Suppressor macrophage treated with lipopolysaccharide for 4 hours (primary cell): ENCODE measurements at places on chromosomes 5 and 9.
A peak's percentile ranks its signal among the peaks of the same experiment; 100 is the strongest.

- DNase-seq, result no peak
Measured at GRCh38 chr9:71755869-71756268, 12.4 kb downstream of the CEMIP2 start.

GRCh38 chr5:15010936-15011335 lies 139.4 kb upstream of the ANKH start:
- DNase-seq, result no peak

DNA sequence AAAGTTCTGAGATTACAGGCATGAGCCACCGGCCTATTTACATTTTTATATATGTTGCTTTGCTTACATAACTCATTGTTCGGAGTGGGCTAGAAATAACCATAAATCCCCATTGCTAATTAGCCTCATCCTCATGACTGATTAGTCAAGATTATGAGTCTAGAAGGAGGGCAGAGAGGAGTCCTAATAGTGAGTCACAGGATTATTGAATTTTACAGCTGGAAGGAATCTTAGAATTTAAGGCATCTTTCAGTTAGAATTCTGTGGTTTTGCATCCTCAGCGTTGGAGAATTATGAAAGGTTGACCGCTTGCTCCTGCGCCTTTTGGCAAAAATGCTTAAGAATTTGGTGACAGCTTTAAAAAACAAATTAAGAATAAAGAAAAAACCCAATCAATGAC lies 2.6 kb upstream of the PBX3 start:
- DNase-seq, result no peak

DNA sequence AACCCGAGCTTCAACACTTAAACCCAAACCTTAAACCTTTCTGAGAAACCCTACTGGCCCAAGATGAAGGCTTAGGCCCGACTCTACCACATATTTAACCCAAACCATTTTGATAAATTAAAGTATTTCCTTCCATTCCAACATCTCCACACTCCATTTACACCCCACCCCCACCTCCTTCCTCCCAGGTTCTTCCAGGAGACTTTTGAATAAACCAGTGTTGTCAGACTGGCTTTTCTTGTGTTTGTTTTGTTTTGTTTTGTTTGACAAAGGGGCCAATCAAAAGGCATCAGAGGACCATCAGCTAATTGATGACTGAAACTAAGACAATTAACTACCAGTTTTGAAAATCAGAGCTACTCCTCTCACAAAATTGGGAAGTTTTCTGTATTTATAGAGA lies 4.6 kb upstream of the ZNF608 start:
- DNase-seq, result no peak

GRCh38 chr9:110919050-110919435 lies 119.2 kb downstream of the LPAR1 start:
- DNase-seq, result no peak

DNA sequence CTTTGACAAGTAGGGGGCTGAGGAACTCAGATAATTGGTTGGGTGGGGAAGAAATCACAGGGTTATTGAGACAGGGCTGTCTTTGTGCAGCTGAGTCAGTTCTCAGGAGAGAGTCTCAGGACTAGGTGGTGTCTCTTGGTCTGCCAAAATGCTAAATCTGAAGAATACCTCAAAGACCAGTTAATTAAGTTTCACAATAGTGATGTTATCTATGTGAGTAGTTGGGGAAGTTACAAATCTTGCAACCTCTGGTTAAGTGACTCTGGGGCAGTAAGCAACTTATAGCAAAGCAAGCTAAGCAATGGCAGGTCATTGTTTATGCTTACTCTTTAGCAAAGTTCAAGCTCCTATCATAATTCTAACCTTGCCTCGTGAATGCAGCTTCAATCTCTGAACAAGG lies 53.6 kb downstream of the GIN1 start:
- DNase-seq, result no peak

GRCh38 chr5:113255579-113256386 lies 179.0 kb downstream of the TSSK1B start:
- DNase-seq, result no peak

DNA sequence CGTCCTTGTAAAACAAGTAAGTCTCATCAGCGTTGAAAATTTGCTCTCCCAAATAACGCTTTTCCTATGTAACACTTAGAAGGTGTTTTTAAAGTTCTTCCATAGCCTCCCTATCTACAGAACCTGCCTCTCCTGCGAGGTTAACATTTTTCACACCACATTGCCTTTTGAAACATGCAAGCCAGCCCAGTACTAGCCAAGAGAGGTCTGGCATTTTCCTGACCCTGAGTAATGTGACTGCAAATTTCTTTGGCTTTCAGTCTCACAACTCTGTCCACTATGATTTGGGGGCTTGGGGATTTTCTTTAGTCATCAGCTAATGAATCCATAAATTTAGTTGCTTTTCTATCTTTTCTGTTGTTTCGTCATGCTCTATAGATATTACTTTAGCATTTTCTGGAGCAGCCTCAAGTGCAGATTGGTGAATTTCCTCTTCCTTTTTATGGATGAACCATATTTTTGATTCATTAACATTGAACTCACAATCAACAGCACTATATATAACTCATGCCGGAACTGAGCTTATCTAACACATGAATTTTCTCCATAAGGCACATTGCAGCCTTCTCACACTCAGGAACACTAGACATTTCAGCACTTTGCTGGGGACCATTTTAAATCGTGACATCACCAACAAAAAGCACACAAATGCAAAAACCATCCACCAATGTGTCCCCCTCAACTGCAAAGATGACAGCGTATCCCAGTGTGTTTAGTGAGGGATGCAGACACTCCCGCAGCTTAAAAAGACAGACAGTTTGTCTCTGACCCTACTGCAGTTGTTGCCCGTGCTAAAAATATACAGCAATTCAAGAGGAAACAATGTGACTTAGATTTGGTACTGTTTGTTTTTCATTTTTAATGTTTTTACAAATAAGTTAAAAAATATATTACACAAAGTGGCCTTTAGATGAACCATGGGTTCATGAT lies 77.2 kb upstream of the SPATA31C2 start:
- DNase-seq, result no peak

DNA sequence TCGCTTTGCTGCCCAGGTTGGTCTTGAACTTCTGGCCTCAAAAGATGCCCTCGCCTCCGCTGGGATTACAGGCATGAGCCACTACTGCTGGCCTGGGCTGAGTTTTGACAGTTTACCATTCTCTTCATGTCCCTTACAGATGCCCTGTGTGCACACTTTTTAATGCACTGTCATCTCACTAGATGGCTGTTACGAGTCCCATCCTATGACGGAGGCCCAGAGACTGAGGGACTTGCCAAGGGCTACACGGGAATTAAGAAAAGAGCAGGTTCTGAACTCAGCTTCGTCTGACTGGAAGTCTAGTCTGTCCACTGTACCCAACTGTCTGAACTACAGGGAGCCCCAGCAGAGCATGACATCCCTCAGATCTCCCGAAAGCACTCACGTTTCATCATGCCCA lies 63.9 kb downstream of the ARHGEF37 start:
- no peak for DNase-seq

- DNase-seq, result no peak
Measured at GRCh38 chr9:74120061-74120460, 377.1 kb upstream of the RORB start.

DNA sequence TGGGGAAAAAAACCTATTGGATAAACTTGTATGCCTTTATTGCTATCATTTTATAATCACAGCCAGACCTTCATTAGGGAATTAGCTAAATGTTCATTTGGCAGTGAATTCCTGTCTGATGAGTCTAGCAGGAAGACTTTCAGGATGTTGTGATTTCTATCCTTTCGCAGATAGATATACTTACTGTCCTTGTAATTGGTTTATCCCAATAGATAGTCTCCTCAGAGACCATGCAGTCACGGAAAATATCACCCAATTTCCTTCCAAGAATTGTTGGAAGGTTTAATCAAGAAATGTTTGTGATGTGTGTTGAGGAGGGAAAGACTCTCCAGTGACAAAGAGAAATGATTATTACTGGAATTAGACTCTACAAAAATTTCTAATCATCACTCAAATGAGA lies 1937.9 kb upstream of the WWC1 start:
- no peak for DNase-seq

DNA sequence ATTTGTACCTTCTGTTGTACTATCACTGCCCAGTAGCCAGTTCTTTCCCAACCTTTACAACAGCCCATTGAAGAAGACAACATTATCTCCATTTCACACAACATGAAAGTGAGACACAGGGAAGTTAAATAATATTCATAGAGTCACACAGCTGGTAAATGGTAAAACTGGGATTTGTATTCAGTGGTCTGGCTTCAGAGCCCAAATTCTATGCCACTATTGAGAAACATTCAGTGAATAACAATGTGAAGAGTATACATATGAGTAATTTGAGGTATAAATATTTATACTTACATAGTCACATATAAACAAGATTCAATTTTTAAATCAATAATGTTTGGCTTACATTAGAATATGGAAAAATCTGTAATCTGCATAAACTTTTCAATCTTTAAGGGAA lies 13.8 kb downstream of the SMIM15 start:
- DNase-seq, result no peak

DNA sequence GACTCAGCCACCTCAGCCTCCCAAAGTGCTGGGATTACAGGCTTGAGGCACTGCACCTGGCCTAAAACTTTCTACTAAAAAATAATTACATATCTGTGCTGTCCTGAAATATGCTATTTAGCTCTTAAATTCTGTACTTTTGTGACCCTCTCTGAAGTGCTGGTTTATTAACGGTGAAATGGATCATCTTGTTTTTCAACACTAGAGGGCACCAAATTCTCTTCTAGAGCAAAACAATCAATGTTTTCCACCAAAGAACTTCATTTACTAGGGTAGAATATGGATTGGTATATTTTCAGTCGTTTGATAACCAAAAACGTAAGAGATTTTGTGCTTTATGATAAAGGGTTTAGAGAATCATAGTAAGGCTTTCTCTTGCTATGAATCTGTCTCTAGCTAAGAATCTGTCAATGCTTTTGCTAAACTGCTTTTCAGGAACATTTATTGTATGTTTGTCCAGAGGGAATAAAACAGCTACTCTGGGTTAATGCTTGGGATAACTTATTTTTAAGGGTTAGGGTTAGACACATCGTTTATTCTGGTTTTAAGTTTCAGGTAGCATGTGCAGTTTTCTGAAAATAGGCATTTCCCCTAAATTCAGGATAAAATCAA lies 63.6 kb downstream of the RNF180 start:
- peak; percentile 43 for DNase-seq

DNA sequence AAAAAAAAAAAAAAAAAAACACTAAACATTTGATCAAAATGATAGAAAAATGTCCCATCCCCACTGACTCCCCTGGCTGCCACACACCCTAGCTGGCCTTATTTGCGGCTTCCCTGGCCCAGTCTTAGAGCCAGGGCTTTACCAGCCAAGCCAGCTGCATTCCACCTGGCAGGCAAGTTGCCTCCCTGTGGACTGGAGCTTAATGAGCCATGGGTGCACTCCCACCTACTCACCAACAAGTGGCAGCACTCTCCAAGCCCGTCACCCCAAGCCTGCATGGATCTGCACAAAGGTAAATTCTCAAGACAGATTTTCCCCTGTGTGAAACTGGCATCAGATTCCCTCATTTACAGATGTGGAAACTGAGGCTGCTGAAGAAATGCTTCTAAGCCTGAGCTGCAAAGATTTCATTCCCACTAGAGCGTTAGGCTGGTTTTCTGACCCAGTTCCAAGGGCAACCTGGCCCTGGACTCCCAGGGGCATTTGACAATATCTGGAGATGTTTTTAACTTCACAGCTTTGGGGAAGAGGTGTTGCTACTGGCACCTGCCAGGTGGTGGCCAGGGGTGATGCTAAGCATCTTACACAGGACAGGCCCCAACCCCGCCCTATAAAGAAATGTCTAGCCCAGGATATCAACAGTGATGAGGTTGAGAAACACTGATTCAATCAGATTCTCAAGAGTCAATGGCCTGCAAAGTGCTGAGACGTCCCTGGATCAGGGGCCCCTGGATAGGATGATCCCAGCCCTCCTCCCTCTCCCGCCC lies 21.9 kb upstream of the VDAC1 start:
- DNase-seq, result peak; percentile 27

DNA sequence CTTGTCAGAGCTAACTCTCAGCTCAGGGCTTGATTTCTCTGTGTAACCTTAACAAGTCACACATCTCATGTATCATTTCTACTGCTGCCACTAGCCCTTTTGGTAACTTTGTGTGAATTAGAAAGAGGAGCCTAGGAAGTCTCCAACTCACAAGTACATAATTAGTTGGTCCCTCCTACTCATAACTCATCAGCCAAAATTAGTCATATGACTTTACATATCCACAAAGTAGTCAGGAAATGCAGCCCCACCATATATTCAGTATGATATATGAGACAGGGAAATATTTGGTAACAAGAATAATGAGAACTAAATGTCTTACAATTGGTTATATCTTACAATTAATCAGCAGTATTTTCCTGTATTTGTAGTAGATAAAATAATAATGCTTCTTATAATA lies 250.2 kb downstream of the SH3GL2 start:
- no peak for DNase-seq

DNA sequence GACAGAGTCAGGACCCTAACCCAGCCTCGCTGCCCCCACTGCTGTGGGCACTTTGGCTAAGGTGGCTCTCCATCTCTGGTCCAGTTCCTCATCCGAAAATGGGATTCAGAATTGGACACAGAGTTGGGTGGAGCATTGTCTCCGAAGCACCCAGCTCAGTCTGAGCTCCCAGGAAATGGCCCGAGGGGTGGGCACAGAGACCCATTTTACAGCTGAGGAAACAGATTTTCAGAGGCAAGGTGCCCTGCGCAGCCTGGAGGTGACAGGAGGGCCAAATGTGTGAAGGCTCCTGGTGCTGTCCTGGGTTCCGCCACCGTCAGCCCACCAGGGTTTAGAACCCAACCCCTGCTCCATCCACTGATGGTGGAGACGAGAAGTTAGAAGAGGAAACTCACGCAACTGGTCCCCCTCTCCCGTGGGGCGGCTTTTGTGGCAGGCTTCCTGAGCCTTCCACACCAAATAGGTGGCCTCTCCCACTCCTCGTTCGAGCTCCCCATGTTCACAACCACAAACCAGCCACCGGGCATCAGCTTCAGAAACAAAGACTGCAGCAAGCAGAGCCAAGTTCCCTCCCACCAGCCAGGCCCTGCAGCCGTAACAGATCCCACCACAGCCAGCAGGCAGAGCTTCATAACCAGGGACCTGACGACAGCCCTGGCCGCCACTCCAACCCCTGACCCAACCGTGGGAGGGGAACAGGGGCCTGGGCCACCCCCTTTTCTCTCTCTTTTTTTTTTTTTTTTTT lies 90.9 kb upstream of the LMX1B start:
- no peak for DNase-seq

DNA sequence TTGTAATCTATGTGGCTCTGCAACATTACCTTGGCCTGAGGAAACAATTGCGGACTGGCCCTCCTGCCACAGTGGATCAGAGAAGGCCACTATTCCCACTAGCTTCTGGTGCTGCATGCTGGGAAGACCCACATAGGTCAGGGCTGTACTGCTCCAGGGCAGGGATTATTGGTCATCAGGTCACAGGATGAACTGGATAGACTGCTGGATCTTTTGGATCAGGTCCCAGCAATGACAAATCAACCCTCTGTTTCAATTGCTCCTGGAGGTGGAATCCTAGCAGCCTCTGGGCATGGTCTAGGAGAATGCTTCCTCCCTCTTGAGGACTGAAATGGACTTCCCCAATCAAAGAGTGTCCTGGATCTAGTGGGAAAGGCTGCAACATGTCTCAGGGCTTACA lies 66.7 kb upstream of the PHF24 start:
- no peak for DNase-seq
